Bronchial epithelial cell (primary cell): ENCODE measurements at places on chromosomes 2 and 18.

DNA sequence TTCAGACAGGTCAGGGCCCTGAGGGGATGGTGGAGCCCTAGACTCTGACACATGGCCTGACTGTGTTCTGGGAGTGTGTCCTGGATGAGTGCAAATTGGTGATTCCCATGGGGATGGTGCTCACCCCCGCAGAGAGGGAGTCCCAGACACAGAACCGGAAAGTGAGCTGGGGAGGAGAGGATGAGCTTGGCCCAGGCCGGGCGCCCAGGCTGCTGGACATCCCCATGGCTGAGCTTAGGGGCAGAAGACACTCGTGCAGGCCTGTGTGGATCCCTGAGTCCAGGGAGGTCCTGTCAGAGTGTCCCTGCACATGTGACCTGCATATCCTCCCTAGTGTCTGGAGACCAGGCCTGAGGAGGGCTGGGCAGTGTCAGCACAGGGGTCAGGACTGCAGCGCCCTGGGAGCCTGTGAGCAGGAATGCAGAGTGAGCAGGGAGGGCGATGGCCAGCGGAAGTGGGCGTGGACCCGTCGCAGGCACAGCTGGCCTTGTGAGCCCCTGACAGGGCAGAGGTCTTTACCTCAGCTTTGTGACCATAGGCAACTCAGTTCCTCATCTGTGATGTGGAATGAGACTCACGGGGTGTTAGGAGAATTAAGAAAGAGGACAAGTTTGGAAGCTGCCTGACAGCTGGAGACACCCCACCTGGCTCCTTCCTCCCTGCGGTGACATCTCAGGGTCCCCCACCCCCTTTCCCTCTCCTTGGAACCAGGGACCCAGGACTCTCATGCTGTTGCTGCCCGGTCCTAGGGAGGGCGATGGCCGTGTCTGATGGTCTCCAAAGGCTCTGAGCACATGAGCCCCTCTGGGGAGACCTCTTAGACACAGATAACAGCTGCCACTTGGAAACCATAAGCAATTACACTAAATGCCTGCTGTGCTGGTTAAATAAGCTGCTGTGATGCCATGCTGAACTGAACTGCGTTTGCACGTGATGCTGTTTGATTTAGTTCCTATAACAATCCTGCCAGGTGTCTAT is 62.6 kb upstream of the HS6ST1 start:
- DNase-seq: no peak

- DNase-seq: no peak
Measured at GRCh38 chr18:9348079-9348671, 13.6 kb downstream of the TWSG1 start.

GRCh38 chr2:176038694-176039093 is 36.6 kb upstream of the LNPK start:
- no peak for DNase-seq

DNA sequence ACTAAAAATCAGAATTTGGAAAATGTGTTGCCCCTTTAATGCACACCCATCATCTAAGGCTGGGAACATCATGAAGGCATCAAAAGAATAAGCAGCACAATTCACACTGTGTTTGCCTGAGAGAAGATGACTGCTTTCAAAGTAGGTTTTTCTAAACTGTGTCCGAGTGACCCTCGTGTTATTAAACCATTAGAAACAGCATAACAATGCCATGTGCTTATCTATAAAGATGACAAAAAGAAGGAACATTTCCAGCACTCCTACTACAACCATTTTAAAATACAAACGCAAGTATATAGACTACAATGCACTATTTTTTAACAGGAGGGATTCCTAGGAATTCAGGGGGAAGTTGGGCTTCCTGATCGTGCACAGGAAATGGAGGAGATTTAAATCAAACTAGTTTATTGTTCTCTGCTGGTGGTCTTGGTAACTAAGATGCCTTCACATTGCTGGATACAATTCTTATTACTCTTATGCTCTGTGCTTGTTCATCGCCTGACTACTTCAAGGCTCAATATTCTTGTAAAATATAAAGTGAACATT is 305.9 kb upstream of the CCDC68 start:
- DNase-seq: no peak

DNA sequence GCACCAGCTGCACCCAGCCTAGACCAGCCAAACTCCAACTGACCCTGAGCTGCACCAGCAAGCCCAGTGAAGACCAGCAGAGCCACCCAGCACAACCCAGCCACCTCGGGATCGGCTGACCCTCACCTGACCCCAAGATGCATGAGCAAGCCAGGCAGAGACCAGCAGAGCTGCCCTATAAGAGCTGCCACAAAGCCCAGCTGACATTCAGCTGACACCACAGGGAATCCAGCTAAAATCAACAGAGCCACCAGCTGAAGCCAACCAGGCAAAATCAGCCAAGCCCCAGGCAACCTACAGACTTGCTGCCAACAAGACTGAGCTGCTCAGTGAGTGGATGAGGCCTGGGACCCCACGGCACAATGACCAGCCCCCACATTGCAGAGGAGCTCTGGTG is 54.6 kb downstream of the CYP27C1 start:
- DNase-seq: no peak
